ENCODE measurements at places on chromosomes 4 and X. TPM values are rescaled to one million over a fixed set of nuclear protein-coding genes. Genes with fewer than 3 reads are reported as not detected.

Gene NHS
- 6.8 TPM for total RNA-seq

Gene FOXR2
- total RNA-seq: 2.0 TPM

- DNase-seq: no peak
These were observed 109.4 kb upstream of the CBLL2 start for GRCh38 chrX:22163326-22163725.

DNA sequence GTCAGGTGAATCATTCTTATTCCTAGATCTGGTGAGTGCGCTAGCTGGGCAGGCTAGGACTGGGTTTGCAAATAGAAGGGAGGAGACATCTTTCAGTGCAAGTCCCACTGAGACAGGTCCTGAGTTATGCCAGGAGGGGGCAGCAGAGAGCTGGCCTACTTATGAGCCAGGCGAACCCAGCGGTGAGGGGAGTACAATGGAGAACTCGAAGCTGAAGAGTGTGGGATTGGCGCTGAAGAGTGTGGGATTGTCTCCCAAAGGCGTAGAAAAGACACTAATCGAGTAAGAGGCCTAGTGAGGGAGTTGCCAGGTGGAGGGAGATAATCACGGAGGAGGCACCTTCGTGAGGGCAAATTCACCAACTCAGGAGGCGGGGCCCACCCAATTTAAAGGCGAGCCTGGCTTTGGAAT lies 91.7 kb upstream of the CXorf66 start:
- peak; percentile 42 for DNase-seq

DNA sequence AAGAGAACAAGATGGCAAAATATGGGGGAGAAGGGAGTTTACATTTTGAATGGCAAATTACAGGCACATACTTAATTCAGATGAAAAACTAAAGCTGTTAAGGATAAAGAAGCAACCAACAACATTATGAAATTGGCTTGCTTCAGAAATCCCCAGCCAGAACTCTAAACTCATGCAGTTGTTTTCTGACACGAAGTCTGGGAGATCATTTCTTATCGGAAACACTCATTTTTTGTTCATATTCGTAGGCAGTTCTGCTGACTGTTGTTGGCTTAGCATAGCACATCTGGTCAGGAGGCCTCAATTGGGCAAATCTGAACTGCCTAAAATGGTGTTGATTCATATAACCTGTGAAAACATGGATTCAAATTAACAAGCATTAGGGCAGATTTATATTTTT lies 33.0 kb upstream of the ARHGAP6 start:
- no peak for DNase-seq

Gene OTC
- total RNA-seq: not detected

Gene PPP4R3C
- 0.10 TPM for total RNA-seq

Gene CT45A10
- total RNA-seq: 0.72 TPM

- DNase-seq: no peak
These were observed 211.9 kb downstream of the SOX3 start for GRCh38 chrX:140292961-140293360.

DNA sequence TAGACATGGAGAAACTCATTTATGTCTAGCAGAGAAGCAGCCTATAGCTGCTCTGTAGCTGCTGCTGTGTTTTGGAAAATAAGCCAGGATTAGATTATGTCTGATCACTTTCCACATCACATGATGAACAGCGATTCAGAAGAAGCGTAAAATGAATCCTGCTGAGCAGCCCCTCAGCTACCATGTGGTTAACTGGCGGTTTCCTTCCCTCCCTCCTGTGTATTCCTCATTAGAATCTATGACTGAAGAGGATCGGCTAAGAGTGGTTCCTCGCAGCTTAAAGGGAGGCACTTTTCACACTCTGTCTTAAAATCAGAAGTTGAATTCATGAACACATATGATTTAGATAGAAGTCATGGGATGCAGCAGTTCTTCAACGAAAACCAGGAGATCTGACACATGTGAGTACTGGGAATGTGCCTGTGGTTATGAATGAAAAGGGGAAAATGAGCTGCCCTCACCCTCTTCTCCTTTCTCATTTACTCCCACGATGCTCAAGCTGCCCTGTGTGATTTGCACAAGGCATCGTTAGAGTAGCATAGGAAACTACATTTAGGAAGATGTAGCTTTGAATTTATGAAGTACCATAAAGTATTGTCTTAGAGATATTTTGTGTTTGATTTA lies at the start of gene PPEF1:
PPEF1 (plus strand) TSS at position 220 of the 624 bp plus-strand sequence; CDS start at position 356, 136 bp downstream.
- no peak for DNase-seq

Gene PNCK
- total RNA-seq: not detected

Gene CD99L2
- total RNA-seq: 48.9 TPM

Gene MAOA
- total RNA-seq: 0.29 TPM

- peak; percentile 2 for DNase-seq
These were observed 193.6 kb upstream of the BANK1 start for GRCh38 chr4:101596781-101597552.

GRCh38 chrX:144683247-144683646 lies 564.1 kb upstream of the SPANXN1 start:
- DNase-seq: no peak

- no peak for DNase-seq
These were observed 577.8 kb downstream of the NLGN4X start for GRCh38 chrX:5650904-5651303.

- no peak for DNase-seq
These were observed 26.2 kb downstream of the FBXW7 start for GRCh38 chr4:152509595-152510225.

GRCh38 chrX:74505437-74505836 lies 84.1 kb downstream of the SLC16A2 start:
- no peak for DNase-seq

Gene LANCL3
- total RNA-seq: 0.72 TPM

DNA sequence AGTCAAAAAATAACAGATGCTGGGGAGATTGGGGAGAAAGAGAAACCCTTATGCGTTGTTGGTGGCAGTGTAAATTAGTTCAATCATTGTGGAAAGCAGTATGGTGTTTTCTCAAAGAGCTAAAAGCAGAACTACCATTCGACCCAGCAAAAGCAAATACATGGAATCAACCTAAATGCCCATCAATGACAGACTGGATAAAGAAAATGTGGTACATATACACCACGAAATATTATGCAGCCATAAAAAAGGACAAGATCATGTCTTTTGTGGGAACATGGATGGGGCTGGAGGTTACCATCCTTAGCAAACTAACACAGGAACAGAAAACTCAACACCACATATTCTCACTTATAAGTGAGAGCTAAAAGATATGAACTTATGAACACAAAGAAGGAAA lies 188.9 kb downstream of the CAMK2D start:
- DNase-seq: no peak

Gene NLRP2B
- total RNA-seq: not detected

DNA sequence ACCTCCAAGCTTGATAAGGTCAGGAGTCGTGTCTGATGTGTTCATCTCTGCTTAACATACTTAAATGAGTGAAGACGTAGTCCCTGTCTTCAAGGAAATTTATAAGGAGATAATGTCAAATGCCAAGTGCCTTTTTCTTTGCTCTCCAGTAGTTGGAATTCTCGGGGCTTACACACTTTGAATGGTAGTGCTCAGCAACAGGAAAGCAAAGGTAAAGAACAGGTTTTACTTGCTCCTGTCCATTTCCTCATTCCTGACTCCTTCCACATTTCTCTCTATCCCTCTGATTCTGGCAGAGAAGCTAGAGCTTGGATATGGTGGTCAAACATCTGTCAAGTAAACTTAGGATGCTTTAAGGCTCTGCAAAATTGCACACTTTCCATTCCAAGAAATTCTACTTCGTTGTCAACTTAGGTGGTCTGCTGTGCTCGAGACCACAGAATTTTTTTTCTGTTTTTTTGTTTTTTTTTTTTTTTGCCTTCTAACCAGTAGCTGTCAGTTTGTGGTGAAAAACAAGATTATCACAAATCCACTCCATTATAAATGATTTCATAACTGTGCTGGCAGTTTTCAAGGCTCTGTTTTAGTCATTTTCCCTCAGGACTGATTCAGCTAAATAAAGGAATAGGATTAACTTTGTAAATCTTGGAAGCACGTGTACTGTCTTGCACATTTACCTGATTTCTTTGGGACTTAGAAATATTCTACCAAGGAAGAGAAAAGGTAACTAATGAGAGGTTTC lies 180.8 kb upstream of the ANXA3 start:
- no peak for DNase-seq

GRCh38 chrX:103361798-103362197 lies 5.5 kb downstream of the TCEAL9 start:
- no peak for DNase-seq

- DNase-seq: no peak
These were observed 96.5 kb downstream of the HMX1 start for GRCh38 chr4:8775121-8775520.

- DNase-seq: no peak
These were observed 171.7 kb upstream of the SLC4A4 start for GRCh38 chr4:71167083-71167482.

Gene SEPTIN11
- 95.3 TPM for total RNA-seq

Gene PABPC4L
- total RNA-seq: not detected

DNA sequence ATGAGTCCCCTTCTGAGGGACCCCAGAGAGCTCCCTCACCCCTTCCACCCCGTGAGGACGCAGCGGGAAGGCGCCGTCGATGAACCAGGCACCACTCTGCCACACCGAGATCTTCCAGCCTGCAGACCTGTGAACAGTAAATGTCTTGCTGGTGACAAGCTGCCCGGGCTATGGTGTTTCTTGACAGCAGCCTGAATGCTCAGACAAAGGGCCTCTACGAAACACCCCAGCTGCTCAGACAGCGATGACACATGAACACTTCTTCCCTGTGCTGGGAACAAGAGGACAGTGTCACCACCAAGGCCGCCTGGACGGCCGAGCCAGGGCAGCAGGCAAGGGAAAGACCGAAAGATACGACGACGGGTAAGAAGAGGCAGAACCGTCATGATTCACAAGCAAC lies 30.6 kb upstream of the GTPBP6 start:
- DNase-seq: no peak

Gene RAB33A
- 1.6 TPM for total RNA-seq

- DNase-seq: no peak
These were observed 161.1 kb downstream of the KCTD8 start for GRCh38 chr4:44287505-44287904.

DNA sequence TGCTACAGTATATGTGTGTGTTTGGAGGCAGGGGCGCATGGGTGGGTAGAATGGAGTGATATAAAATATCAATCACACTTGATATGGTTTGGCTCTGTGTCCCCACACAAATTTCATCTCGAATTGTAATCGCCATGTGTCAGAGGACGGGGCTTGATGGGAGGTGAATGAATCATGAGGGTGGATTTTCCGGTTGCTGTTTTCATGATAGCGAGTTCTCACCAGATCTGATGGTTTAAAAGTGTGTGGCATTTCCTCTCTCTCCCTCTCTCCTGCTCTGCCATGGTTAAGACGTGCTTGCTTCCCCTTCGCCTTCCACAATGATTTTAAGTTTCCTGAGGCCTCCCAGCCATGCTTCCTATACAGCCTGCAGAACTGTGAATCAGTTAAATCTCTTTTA lies 14.8 kb downstream of the SOWAHB start:
- peak; percentile 58 for DNase-seq

DNA sequence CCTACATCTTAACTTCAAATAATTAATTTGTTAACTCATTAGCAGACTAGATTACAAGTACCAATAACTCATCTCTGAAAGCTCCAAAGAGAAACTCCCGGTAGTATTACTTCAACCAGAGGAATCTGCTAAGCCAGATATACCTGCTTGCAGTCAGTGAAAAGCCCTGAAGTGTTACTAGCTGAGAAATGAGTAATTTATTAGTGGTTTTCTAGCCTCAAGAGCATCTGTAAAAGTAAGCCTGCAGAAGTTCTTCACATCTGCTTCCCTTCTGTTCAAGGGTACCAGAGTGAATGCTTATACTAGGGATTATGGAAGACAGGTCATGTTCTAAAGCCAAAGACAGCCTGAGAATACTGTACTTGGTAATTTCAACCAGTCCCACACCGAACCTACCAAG lies 34.7 kb downstream of the IRS4 start:
- DNase-seq: no peak

Gene TXLNG
- 10.3 TPM for total RNA-seq

DNA sequence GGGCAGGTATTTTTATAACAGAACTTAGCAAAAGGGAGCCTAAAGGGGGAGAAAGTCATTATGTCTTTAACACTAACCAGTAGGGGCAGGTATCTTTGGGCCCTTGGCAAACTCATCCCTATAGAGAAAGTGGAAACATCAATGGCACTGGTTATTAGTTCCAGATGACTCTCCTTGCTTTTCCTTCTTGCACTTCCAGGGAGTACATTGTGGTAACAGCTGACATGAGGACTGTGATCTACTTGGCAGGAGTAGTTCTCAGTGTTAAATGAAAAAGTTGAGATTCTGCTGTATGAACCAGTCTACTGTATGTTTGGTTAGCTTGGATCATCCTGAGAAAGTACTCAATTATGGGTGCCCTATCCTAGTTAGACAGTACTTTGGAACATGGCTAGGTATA lies 93.6 kb downstream of the ATXN3L start:
- peak; percentile 64 for DNase-seq

GRCh38 chr4:151753056-151753455 lies 7.8 kb downstream of the GATB start:
- DNase-seq: no peak

- DNase-seq: no peak
These were observed 54.5 kb upstream of the CHRNA9 start for GRCh38 chr4:40280586-40280985.

Gene MAGEE1
- 1.3 TPM for total RNA-seq

Gene AREG
- total RNA-seq: 2.4 TPM

GRCh38 chr4:122012735-122013134 lies 60.9 kb upstream of the TRPC3 start:
- no peak for DNase-seq

Gene SFRP2
- 10.5 TPM for total RNA-seq

Gene ARAF
- total RNA-seq: 41.5 TPM

Gene PRR27
- not detected for total RNA-seq

Gene RNF150
- total RNA-seq: 0.68 TPM

- no peak for DNase-seq
These were observed 481.7 kb upstream of the ATOH1 start for GRCh38 chr4:93346840-93347239.

GRCh38 chrX:110584083-110584482 lies 211.5 kb downstream of the CHRDL1 start:
- no peak for DNase-seq

DNA sequence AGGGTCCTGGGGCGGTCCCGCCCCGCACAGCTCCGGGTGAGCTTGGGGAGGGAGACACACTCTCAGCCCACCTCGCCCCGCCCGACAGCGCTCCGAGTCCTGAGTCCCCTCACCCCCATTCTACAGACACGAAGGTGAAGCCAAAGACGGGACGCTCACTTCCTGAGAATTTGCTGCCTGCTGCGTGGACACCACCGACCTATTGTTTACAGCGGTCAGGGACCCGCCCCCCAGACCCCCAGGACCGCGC lies 796 bp upstream of the ZNF141 start:
- no peak for DNase-seq

GRCh38 chr4:89914609-89915550 lies 20.2 kb downstream of the MMRN1 start:
- no peak for DNase-seq

Gene CXCL11
- total RNA-seq: 0.10 TPM

Gene GPC3
- total RNA-seq: 0.84 TPM

Gene FHDC1
- 0.49 TPM for total RNA-seq

Gene PRDM5
- total RNA-seq: 11.4 TPM

Gene IL2
- not detected for total RNA-seq

Measured in RPMI7951 (cell line).